Dermis blood vessel endothelial cell (primary cell): ENCODE measurements at places on chromosomes 16 and 17.

- DNase-seq = no peak
These were observed 11.7 kb downstream of the GPRC5B start for GRCh38 chr16:19872935-19873334.

- peak; percentile 32 for DNase-seq
These were observed 18.4 kb downstream of the MIEF2 start for GRCh38 chr17:18278867-18279266.

- DNase-seq = peak; percentile 56
These were observed 12.4 kb upstream of the ST6GALNAC2 start for GRCh38 chr17:76598004-76598439.

DNA sequence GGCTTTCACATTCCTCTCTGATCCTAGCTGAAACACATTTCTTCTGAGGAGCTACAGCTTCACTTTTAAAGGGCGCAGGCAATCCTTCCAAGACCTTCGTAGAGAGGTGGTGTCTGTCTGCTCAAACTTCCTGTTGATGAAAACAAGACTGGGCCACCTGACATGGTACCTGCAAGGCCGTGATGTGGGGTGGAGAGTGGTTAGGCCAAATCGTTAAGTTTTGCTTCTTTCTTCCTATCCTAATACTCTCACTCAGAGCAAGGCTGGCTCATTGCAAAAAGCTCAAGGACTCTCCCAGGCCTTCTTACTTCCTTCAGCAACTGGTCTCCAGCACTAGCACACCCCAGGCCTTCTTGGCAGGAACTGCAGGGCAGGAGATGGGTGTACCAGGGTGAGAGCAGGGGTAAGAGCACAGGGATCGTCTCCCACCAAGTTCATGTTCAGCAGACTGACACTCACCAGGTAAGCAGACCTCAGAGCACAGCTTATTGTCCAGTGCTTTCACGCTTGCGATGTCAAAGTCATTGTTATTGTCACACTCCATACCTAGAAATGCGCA, 10.9 kb upstream of the FOXJ1 start:
- DNase-seq = no peak

DNA sequence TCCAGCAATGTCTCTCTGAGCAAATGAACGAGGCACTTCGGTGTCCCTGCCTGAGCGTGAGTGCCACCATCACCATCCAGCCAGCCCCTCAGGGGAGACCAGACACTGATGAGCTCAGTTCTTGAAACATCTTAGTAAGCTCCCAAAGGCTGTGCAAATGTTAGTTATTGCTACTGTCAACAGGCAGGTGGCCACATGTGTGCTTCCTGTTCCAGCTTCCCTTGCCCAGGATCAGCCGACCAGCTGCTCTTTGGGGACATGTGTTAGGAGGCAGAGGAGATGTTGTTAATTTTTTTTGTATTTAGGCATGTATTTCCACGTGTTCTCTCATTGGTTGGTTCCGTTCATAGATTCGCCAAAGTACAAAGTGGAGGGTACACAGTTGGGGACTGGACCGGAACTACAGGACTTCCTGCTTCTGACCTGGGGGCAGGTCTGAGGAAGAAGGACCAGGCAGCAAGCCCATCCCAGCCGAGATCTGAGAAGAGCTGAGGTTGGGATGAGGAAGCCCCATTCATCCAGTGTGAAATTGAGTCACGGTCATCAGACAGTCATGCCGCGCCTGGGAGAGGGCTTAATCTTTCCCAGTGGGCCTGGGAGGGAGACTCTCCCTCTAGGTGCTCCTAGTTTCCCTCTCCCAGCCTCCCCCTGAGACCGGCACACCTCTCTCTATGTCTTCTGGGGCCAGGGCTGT, 3.8 kb downstream of the TTYH2 start:
- no peak for DNase-seq

DNA sequence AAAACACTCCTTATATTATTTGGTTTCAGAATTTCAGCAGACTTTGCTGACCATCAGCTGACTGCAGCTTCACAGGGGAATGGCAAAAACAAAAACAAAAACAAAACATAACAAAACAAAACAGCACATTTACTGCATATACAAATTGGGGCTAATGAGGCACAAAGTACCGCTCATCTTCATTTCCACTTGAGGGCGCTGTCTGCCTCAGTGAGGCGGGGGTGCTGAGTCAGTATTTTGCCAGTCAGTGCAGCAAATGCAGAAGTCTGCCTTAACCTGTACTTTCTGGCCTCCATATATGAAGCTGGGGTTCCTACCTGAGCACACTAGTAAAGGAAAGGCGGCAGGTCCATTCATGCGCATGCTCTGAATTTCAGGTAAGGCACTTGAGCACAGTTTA, 13.5 kb upstream of the DYNLRB2 start:
- peak; percentile 69 for DNase-seq

- peak; percentile 44 for DNase-seq
These were observed 215.5 kb downstream of the MRTFB start for GRCh38 chr16:14286368-14287230.

DNA sequence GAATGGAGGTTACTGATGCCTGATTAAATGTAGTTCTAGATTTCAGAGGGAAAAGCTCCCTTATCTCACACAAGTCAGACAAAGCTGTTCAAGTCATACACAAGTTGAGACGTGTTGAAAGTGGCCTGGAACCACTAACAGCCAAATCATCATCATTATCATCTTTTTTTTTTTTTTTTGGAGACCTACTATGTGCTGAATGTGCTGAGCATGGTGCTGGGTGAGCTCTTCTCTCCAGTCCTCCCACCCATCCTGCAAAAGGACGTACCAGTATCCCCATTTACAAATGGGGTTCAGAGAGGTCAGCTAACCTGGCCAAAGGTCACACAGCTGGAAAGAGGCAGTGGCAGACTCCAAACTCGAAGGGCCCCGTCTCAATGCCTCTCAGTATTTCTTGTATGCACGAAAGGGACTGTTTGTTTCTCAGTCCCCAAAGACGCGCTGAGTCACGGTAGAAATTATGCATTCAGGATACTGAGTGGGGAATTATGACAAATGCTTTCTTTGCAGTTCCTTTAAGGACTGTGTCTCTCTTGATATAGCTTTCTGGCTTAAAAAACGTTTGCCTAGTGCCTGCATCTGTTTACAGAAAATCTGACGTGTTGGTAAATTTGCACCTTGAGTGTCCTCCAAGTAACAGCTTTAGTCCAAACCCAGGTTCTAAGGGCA, 235.5 kb downstream of the XYLT1 start:
- DNase-seq = no peak

DNA sequence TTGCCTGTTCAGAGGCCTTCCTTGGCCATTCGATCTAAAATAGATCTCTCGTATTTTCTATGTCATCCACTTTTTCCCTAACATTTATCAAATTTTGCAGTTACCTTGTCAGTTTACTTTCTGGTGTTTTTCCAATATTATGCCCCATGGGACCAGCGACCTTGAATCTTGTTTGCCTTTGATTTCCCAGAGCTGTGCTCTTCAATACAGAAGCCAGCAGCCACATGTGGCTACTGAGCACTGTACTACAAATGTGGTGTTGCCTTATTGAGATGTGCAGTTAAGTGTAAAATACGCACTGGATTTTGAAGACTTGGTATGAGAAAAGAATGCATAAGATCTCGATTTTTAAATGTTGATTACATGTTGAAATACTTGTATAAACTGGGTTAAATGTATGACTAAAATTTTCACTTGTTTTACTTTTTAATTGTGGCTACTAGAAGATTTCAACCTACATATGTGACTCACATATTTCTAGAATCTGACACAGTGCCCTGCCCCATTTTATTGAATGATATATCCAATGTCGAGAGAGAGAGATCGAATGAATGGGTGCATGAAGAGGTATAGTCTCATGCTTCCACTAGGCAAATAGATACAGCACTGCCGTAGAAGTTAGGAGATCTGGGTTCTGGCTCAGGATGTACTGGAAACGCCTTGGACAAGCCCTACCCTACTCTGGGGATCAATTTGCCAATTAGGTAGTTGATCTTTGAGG, 824 bp upstream of the PSME3 start:
- no peak for DNase-seq

- peak; percentile 84 for DNase-seq
These were observed 134.4 kb downstream of the SNX11 start for GRCh38 chr17:48241770-48242497.

- DNase-seq = no peak
These were observed 199.3 kb downstream of the CDH8 start for GRCh38 chr16:61836804-61837393.

DNA sequence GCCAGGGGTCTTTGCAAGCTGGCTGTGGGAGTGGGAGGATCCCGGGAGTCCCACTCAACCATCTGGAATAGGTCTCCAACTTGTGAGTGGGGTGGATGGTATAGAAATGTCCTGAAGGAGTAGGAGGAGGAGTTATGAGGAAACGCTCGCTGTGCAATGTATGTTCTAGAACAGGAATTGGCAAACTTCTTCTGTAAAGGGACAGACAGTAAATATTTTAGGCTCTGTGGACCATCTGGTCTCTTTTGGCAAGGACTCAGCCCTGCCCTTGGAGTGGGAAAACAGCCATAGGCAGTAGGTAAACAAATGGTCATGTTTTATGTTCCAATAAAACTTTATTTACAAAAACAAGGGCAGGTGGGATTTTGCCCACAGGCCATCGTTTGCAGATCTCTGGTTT, 149.2 kb downstream of the NPIPB5 start:
- DNase-seq = no peak

- DNase-seq = no peak
These were observed 226.1 kb upstream of the AXIN2 start for GRCh38 chr17:65787503-65787902.

DNA sequence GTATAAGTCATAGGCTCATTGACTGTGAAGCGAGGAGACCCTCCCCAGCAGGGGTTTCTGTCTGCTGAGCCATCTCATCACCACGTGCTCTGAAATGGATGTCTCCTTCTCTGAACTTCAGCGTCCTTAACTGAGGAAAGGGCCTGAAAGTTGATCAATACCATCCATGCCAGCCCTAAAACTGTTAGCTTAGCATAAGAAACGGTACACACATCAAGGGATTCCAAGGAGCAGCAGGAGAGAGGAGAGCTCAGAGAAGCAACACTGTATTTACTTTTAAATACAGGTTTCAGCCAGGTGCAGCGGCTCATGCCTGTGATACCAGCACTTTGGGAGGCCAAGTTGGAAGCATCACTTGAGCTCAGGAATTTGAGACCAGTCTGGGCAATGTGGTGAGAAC, 248.9 kb upstream of the TNRC6C start:
- no peak for DNase-seq

DNA sequence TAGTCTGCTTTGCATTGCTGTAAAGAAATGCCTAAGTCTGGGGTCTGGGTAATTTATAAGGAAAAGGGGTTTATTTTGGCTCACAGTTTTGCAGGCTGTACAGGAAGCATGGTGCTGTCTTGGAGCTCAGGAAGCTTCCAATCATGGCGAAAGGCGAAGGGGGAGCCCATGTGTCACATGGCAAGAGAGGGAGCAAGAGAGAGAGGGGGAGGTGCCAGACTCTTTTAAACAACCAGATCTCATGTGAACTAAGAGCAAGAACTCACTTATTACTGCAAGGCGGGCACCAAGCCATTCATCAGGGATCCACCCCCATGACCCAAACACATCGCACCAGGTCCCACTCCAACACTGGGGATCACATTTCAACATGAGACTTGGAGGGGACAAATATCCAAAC, 148.2 kb upstream of the HS3ST2 start:
- DNase-seq = no peak

- no peak for DNase-seq
These were observed 3.1 kb downstream of the NATD1 start for GRCh38 chr17:21249920-21250703.

DNA sequence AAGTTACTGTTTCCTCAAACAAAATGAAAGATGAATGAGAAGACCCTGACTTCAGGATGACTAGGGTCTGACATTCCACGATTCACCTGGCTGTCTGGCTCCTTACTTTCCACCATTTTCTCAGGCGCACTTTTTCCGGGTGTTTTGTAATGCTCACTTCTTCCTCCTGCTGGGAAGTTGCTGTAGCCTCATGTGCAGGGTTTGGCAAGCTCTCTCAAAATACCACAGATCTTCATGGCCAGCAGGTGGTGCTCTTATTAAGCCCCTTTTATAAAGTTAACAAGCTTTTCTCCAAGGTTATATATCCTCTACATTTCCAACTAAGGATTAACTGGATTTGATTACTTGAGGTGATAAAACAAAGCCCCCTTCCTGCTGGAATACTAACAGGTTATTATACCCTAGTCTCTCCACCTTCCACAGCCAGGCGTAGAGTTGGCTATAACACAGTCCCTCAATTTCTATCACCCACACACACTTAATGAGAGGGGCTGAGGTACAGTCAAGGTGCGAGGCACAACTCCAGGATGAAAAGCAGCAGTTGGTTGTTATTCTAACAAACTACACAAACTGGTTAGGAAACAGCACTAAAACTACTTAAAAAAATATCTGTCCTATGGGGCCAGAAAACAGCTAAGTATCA, 45.4 kb downstream of the STH start:
- peak; percentile 95 for DNase-seq

- DNase-seq = no peak
These were observed 26.3 kb upstream of the CBX4 start for GRCh38 chr17:79865351-79866210.

DNA sequence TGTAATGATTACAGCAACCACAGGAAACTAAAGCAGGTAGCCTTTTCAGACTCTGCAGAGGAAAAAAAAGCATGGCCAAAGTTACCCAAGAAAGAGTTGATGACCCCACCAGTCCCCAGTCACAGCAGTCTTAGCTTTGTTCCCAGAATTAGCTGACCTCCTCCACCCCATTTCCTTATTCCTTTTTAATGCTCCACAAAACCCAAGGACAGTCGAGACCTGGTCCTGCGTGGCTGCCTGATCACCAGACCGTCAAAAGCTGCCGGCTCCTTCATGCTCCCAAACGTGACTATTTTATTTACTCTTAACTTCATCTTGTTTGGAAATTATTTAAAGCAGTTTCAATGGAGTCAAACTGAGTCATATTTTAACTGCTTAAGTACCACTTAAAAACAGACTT, 28.7 kb upstream of the MED9 start:
- no peak for DNase-seq

DNA sequence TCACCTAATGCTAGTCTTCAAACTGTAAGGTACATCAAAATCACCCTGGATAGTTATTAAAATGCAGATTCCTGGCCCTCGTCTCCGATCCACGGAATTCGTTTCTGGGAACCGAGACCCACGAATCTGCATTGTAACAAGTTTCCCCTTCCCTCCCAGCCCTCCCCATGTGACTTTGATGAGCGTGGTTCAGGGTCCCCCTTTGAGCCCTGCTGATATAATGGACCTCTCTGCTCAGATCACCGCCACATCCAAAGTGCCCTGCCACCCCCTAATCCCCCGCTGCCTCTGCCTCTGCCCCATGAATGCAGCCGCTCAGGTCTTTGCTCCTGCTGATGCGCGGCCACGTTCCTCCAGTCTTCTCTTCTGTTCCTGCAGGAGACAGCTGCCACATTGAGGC, 283.1 kb downstream of the SNX29 start:
- DNase-seq = no peak

GRCh38 chr17:1413281-1413791, 13.3 kb upstream of the YWHAE start:
- DNase-seq = peak; percentile 95

- no peak for DNase-seq
These were observed 50.6 kb downstream of the MPHOSPH6 start for GRCh38 chr16:82119405-82119804.

GRCh38 chr17:27157898-27158297, 136.0 kb upstream of the WSB1 start:
- DNase-seq = no peak

- DNase-seq = no peak
These were observed 1.8 kb upstream of the MYADML2 start for GRCh38 chr17:81948635-81949378.

GRCh38 chr16:19844945-19845641, 39.6 kb downstream of the GPRC5B start:
- DNase-seq = no peak
